Iris pigment epithelial cell (primary cell): ENCODE measurements at places on chromosomes 3 and 15.

GRCh38 chr3:39671600-39671999 is 137.8 kb upstream of the MYRIP start:
- DNase-seq, result peak; percentile 2

DNA sequence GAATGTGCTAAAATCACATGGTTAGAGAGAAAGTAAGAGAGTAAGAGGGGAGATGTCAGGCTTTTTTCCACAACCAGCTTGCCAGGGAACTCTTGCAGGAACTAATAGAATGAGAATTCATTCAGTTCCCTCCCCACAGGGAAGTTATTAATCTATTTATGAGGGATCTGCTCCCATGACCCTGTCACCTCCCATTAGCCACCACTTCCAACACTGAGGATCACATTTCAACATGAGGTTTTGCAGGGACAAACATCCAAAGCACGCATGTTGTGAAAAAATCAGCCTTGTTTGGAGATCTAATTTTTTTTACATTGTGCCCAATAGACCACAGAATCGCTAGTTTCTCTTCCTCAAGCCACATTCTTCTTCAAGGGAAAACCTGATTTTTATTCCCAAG is 904.0 kb downstream of the TBL1XR1 start:
- no peak for DNase-seq

DNA sequence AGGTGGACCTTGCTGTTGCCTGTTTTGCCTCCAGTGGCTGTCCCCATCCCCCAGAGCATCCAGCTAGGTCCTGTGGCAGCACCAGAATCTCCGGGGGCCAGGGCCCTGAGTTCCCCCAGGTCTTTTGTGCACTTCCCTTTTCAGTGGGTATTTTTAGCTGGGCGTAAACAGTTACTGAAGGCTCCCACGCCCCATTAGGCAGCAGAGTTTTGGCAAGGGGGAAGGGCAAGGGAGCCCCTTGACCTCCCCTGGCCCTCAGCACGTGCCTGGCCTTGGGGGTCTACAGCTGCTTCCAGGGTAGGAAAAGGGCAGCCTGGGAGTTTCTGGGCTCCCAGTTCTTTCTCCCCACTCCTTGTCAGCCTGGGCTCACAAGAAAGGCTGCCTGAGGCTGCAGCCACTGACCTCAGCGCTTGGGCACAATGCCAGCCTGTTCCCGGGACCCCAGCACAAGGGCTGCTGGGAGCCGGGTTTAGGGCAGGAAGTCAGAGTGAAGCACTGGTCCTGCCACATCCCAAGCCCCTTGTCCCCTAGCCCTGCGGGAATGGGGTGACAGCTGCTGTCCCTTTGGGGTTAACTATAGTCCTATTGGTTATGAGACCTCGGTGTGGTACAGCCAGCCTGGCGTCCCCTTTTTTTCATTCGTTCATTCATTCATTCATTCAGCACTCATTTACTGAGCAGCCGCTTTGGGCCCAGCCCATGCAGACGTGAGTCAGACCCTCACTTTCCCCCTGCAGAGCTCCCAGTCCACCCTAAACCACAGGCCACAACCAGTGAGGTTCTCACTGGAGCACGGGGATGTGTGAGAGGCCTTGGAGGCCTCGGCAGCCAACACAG is 8.4 kb downstream of the CSK start:
- DNase-seq, result peak; percentile 91

DNA sequence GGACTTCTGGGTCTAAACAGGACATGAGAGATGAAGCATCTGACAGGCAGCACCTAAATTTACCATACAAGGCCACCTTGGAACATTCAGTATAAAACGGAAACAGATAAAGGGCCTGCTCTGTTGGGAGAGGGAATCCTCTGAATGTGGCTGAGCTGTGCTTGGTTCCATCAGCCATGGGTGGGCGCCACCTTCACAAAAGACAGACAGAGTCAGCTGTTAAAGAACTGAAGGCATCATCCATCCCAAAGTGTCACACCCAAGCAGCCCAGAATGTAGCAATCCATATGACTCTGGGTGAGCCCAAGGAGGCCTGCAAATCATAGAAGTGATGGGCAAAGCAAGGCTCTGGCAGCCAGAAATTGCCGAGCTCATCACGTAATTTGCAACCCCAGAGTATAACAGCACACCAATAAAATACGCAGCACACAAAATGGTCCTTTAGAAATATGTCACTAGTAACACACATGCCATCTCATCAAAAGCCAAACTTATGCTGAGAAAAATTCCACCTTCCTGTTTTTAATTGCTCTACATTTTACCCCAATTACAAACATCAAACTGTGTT is 24.8 kb upstream of the RBP1 start:
- peak; percentile 21 for DNase-seq

DNA sequence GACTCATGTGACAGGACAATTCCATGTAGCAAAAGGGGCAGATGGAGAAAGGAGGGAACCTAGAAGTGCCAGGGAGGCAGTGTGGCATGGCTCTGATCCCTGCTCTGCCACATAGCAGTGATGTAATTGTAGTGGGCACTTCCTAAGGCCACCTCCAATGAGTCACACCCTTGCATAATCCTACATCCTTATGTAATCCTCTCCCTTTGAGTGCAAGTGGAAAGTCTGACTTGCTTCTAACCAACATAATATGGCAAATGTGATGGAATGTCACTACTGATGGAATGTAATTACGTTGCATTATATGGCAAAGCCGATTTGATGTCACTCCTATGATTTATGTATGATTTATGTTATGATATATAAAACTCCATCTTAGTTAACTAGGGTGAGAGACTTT is 72.9 kb upstream of the ATP2C1 start:
- peak; percentile 71 for DNase-seq

- no peak for DNase-seq
These were observed 192.7 kb downstream of the ZIC4 start for GRCh38 chr3:147213633-147214032.

- DNase-seq, result no peak
These were observed 142.1 kb downstream of the NUP210 start for GRCh38 chr3:13277860-13278531.

DNA sequence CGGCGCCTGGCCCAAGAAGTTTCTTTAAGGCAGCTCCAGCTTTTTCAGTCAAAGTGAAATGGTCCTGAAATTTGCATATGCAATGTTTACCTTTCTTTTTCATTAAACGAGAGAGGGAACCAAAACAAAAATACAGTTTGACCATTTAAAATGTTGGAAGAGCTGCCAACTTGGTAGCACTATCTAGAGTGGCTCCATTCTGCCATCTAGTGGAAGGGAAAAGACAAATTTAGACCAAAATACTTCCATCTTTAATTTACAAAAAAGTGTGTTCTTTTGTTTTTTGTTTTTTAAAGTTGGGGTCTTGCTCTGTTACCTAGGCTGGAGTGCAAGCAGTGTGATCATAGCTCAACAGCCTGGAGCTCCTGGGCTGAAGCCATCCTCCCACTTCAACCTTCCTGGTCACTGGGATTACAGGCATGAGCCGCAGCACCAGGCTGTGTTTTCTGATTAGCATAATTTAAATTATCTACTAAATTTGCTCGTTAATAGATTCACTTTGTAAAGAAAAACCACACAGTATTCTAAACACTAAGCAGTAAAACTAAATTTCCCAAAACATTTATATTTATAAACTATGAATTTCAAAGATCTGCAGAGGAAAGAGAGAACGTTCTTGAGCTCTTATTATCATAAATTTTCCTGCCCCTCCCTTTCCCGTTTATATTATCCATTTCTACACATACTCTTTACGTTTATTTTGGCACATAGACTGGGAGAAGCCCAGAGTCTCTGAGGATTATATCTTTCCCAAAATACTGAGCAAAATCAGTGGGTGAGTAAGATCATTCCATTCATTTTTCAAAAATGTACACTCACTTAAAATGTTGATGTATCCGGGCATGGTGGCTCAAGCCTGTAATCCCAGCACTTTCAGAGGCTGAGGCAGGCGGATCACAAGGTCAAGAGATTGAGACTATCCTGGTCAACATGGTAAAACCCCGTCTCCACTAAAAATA is 15.4 kb upstream of the RFC4 start:
- DNase-seq, result peak; percentile 66

DNA sequence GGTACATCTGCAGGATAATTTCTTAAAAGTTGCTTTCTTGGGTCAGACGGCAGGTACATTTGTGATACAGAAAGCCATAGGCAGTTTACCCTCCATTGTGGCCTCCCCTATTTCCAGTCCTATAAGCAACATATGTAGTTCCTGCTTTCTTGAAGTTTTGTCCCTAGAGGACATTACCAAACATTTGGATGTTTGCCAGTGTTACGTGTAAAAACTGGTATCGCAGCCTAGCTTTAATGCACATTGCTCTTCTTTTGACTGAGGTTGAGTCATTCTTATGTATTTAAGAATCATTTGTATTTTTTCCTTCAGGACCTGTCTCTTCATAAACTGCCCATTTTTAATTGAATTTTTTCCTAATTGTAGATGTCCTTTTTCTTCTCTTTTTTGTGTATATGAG is 114.3 kb downstream of the DIPK2A start:
- peak; percentile 12 for DNase-seq

DNA sequence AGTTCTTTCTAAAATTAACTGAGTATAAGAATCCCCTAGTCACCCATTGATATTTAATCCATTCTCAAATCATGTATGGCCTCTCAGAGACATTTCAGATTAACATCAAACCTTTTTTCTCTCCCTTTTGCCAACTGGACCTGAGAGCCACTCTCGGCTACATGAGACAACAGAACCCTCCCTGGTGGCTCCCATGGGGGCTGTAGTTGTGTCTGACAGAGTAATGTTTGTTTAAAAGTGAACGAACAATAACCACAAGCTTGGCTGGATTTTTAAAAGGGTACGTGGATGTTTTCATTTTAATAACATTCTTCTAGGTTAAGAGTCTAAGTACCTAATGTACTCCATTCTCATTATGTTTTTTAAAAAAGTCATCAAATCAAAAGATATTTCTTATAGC is 37.1 kb downstream of the P3H2 start:
- DNase-seq, result peak; percentile 38

- DNase-seq, result peak; percentile 30
These were observed 17.1 kb downstream of the BLOC1S6 start for GRCh38 chr15:45604326-45604725.

DNA sequence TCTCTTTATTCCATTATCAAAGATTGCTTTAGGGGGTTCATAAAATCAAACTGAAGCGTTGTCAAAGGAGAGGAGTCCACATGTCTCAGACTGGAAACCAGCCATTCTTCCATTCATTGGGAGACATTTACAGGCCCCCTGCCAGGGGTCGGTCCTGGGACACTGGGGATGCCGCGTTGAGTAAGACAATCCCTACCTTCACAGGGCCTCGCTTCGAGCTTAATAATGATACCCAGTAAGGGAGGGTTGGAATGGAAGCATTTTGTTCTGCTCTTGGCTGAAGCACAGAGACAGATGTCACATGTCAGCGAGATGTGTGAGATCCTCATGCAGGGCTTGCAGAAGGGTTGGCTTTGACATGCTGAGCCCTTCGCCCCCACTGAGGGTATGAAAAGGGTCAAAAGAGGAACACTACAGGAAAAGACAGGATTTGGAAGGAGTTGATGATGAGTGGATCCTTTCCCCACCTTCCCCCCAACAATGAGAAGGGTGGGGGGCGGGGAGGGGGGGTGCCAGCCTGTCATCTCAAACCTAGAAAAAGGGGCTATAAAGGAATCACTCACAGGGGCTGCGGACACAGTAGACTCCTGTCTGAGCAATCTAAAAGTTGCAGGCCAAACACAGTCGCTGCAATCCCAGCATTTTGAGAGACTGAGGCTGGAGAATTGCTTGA is 25.6 kb upstream of the ARL8B start:
- DNase-seq, result no peak

DNA sequence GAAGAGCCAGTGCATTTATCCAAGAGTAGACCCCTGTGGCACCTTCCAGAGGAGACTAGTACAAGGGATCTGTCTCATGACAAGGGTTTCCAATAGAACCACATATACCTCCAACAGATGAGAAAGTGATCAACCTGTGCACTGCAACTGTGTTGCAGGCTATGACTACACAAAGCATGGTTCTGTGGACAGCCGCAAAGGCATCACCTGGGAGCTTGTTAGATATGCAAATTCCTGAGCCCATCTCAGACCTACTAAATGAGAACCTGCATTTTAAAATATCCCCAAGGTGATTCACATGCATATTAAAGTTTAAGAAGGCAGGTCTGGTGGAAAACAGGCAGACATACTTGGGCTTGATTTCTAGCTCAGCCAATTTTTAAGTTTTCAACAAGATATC is 368.7 kb downstream of the FOXP1 start:
- DNase-seq, result no peak
